ENCODE measurements at places on chromosomes 11 and 22.

DNA sequence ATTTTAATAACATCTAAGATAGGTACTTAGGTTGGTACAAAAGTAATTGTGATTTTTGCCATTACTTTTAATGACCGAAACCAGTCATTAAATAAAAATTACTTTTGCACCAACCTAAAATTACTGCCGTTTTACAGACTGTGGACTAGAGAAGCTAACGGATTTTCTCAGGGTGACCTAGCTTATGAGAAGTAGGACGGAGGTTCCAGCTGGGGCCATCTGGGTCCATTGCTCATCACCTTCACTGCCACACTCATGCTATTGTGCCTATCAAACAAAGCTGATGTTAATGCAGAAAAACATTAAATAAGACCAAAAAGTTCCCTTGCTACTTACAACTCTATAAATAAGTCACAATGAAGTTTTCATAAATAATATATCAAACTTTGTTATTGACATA, 38.9 kb downstream of the GRIA4 start:
- DNase-seq, result no peak

DNA sequence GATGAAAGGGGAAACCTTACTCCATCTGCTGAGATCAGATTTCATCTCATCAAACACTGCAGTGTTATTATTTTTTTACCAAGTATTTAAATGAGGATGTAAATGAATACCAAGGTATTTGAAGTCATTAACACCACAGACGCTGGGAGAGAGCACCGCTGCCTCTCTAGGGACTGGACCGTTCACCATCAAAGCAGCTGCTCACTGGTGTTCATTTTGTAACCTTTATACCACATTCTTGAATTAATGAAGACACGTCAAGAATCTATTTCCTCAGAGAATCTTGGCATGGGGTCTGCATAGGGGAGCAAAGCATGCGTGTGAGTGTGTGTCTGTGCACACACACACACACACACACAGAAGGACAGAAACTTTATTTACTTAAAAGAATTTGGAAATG, 15.6 kb downstream of the SIAE start:
- no peak for DNase-seq

GRCh38 chr11:104853276-104853675, 45.0 kb downstream of the CASP12 start:
- DNase-seq, result no peak

GRCh38 chr22:22242488-22242887, 2.1 kb upstream of the VPREB1 start:
- no peak for DNase-seq

- no peak for DNase-seq
Observed at GRCh38 chr11:8930456-8931175, 2.1 kb downstream of the C11orf16 start.

- no peak for DNase-seq
Observed at GRCh38 chr11:44822369-44822768, 95.6 kb downstream of the TSPAN18 start.

DNA sequence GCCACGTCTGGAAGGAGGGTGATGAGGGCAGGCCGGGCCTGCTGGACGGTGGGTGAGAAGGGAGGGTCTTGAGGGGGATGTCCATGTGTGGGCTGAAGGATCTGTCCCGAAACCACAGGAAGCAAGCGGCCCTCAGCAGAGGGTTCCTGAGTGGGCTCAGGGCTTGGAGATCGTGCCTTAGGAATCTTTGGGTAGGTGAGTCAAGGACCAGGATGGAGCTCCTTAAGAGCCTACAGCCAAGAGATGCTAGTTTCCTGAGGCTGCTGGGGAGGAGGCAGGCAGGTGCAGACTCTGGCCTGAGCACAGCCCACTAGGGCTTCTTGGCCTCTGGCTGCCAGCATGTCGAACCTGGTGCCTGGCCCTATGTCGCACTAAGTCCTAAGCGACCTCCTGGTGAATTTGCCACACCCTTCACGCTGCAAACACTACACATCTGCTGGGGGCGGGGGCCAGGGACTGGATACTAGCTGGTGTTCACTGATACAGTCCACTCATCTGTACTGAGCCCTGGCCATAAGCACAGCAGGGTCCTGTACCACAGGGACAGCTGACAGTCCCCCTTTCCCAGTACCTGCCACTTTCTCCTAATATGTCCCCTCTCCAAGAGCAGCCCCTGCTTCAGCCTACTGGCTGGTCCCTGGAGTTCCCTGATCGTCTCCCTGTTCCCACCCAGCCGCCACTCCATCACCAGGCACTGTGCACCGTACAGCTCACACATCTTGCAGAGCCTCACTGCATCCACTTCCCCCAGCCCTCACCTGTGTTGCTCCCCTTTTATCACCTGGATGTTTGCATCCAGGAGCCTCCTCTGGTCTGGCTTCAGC, 19.5 kb downstream of the GNAZ start:
- DNase-seq, result no peak

DNA sequence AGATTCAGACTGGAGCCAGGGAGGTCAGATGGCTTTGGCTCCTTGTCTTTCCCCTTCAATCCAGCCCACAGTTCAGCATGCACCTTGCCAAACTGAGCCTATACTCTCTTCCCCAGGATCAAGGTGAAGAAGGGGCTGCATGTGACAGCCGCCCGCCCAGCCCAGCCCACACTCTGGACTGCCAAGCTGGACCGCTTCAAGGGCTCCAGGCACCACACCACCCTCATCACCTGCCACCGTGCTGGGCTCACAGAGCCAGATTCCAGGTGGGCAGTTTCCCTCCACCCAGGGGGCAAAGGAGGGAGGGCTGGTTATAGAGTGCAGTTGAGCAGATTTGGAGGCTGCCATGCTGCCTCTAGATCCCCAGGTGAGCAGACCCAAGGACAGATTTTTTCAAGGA, 6.1 kb downstream of the TMEM132A start:
- no peak for DNase-seq

- DNase-seq, result no peak
Observed at GRCh38 chr11:123719452-123719851, 22.0 kb downstream of the ZNF202 start.

DNA sequence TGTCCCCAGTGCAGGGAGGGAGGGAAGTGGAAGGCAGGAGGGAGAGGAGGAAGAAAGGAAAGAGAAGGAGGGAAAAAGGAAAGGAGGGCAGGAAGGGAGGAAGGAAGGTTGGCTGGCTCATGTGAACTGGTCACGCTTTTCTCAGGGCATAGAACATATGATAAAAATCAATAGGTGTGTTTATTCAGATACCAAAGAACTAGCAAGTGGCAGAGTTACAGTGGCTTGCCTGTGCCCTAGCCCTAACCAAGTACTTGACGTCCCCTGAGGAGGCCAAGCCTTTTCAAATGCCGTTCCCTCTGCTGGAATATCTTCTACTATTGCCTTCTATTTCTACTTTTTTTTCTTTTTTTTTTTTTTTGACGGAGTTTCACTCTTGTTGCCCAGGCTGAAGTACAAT, 33.5 kb downstream of the CHRDL2 start:
- DNase-seq, result no peak

DNA sequence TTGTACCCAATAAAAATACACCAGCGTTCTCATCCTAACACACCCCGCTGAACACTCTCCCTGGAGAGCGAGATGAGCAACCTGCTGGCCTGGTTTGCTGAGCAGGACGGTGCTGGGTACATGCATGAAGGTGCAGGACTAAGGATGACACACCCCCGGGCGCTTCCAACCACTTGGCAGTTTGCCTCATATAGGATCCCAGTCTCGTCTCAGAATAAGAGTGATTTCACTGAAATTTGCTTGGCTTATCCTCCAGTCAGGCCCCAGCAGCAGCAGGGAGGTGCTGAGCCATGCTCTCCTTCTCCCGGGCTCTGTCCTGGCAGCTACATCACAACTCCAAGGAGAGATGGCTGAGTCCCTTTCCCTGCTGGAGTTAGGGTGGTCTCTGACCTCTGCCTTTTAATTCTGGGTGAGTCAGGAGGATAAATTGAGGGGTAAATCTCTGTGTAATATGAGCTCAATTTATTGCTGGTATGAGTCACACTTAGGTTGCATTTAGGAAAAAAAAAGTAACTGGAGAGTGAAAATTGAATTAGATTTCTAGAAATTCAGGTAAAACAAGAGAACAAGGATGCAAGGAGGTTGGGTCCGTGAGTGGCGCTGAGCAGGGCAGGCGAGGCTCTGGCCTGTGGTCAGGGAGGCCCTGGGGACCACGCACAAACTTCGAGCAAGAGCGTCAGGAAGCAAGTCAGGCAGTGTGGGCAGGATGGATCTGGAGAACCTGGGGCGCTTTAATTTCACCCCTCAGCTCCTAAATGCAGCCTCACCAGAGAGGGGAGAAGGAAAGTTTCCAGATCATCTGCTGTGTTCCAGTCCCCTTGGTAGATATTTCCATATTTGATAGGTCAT, 974.0 kb downstream of the TBC1D22A start:
- no peak for DNase-seq

GRCh38 chr11:63556404-63557013, 6.7 kb downstream of the PLAAT2 start:
- no peak for DNase-seq

DNA sequence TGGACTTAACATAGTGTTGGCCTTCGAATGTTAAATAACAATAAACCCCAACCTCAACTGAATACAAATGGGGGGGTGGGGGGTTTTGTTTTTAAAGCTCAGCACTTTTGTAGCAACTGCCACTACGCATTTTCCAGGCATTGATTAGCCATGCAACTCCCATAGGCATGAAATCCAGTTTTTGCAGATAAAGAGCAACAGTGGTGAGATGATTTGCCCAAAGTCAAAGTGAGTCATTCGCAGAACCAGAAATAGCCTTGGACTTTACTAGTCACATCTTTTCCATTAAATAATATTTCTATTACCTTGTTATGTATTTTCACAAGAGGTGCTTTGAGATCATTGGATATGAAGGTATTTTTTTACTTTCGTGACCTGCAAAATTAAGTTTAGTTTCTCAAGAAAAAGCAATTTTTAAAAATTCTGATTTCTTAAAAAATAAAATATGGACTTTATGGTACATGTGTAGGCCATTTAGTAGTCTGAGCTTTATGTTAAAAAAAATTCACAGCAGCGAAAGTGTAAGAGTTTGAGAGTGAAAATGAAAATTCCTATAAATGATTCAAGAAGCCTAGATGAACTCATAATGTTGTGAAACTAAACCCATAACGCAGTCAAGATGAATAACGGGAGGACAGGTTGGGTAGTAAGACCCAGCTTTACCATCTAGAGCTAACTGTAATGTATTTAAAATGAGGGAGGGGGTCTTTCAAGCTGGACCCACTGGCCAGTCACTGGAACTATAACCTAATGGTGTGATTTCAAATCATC, 1.9 kb upstream of the PHF21A start:
- DNase-seq, result no peak

DNA sequence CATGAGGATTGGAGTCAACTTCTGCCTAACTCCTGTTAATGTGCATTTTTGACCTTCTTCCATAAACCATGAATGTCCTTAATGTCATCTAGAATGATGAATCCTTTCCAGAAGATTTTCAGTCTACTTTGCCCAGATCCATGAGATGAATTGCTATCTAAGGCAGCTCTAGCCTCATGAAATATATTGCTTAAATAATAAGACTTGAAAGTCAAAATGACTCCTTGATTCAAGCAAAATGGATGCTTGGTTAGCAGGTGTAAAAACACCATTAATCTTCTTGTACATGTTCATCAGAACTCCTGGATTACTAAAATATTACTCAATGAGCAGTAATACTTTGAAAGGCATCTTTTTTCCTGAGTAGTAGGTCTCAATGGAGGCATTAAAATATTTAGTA, 238.5 kb upstream of the ZC3H12C start:
- DNase-seq, result no peak

- no peak for DNase-seq
Observed at GRCh38 chr11:118876286-118876685, 7.4 kb upstream of the CXCR5 start.

DNA sequence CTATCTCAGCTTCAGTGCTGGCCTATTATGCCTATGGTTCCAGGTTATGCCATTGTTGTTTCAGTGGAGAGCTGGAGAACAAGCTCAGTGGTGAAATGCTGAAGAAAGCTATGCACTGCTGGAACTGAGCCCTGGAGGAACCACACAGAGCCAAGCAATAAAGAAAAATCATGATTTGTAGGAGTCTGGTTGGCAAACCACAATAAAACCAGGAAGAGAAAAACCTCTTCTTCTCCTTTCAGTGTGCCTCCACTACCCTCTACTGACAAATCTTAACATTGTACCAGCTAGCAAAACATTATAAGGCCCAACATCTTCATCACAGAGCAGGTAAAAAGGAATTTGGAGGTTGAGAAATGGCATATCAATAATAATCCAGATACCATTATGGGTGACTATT, 5.3 kb downstream of the OR51F2 start:
- DNase-seq, result no peak
